ENCODE measurements at places on chromosomes 1 and 21.

DNA sequence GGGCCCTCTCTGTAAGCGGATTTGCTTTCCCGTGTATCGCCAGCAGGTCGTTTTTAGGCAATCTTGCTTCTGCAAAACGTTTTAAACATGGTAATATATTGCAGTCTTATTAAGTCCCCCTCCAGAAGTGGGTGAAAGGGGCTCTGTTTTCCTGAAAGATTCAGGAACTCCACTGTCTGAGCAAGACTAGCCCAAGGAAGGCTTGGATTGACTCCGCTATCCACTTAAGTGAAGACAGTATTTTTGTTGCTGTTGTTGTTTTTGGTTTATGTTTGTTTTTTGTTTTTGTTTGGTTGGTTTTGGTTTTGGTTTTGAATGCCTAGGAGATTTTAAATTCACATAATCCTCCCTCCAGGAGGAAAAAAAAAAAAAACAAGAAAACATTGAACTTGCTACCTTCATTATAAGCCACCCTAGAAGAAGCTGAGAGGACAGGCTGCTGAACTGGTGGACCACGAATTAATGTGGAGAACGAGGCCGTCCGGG is 29.1 kb upstream of the NFIA start:
- no peak for DNase-seq

GRCh38 chr1:61077676-61078541 is 4.5 kb upstream of the NFIA start:
- DNase-seq, result peak; percentile 100

DNA sequence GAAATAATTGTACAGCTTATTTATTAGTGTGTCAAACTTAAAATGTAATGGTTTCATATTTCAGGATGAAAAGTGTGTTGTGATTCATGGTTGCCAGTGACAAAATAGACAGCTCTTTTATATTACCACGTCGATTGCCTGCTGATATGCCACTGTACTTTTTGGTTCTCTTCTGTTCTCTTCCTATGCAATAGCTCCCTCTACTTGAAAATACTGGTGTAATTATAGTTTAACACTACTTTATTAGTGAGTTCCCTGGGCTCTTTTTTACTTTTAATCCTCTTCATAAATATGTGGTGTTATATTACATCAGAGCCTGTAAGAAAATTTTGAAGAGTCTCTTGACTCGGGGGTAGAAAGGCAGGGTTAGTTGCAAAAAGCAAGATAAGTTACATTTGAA is 111.3 kb downstream of the PATJ start:
- DNase-seq, result peak; percentile 50

DNA sequence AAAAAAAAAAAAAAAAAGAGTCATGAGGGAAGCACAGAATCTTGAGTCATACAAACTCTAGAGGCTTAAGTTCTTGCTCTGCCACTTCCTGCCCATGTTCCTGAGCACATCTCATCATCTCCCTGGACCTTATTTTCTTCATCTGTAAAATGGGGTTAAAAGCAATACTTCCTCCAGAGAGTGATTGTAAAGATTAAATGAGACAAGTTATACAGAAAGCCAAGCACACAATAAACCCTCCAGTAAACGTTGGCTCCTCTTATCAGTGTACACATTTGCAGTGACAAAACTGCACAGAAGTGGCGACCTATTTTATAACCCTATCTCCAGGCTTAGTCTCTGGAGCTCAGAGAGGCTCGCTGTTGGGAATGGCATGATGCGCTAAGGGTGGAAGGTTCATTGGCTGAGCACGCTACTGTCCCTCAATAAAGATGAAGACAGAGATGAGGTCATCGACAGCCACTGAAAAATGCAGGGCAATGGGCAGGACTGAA is 82.1 kb downstream of the RRAGC start:
- DNase-seq, result no peak

DNA sequence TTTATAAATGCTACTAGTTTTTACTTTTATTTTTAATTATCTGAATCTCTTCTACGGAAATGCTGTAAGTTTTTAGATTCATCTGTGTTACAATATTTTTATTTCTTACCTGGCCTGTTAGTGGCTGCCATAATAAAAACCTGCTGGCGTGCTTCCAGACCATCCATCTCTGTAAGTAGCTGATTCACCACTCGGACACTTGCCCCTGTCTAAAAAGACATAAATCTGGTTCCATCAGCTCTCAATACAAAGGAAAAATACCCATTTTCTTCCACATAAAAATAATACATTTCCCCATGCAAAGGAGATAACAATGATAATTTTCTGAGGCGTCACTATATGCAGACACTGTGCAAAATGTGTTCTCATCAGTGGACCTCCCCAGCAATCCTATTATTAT is 62.0 kb downstream of the NVL start:
- no peak for DNase-seq

- no peak for DNase-seq
Observed at GRCh38 chr1:110235181-110235833, 25.2 kb downstream of the KCNC4 start.

DNA sequence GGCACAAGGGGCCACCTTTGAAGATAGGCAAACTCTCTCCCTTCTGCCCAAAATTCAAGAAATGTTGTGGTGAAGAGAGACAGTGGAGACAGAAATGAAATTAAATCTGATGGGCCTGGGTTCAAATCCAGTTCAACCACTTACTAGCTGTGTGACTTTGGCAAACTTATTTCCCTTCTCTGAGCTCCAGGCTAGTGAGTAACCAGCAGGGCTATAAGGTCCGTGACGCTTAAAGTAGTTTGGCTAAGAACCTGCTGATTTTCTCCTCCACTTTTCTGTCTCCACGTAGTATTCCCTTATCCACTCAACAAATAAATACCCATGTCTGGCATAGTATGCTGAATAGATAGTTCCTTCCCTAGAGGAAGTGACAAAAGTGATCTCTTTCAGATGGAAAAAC is 1.9 kb downstream of the SLC2A1 start:
- DNase-seq, result no peak

DNA sequence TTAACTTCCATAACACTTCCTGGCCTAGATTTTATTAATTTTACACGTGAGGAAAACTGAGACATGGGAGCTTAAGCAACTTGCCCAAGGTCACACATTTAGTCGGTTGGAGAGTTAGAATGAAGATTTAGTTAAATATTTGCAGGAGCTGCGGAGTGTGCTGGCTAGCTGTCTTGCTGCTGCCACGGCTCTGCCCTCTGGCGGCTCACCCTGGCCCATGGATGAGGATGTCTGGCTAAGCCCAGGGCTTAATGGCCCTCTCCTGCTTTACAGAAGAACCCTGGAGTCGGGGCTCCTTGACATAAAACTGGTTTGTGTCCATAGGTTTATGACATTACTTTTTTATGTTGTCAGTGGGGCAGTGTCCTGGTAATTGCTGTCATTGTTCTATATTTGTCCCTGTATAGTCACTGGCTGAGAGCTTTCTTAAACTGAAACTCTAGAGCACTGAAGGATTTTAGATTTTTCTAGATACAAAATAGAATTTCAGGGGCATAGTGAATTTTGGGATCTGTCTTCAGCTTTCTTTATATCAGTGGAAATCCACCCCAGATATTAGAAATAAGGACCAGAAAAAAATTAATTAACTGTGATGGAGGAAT is 88.9 kb upstream of the WLS start:
- no peak for DNase-seq

DNA sequence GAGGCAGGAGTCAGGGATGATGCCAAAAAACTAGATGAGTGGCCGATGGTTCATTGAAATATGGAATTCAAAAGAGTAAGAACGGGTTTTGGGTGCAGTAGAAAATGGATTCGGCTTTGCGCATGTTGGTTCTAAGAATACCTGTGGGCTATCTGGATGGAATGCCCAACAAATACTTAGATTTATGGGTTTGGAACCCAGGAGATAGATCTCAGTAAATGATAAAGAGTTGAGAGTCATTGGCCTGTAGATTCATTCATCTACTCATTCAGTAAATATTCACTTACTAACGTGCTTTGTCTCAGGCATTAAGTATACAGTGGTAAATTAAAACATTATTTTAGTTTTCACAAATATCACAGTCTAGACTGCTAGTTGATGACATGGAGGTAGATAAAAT is 247.7 kb downstream of the NFIA start:
- no peak for DNase-seq

DNA sequence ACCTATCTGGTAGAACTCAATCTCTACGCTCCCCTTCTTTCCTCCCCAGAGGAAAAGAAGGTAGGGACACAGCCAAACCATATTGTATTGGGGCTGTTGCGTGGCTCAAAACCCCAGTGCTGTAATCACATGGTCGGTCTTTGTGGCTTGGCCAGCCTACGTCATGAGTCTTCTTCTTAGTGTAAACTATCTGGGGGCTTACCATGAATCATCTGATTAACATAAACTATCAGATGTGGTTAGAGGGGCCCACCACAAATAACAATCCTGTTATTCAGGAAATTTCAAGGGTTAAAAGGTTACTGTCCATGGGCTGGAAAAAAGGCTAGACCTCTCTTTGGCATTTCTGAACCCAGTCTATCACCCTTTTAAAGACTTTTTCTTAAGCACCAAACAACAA is 49.5 kb upstream of the GPR52 start:
- DNase-seq, result peak; percentile 69

GRCh38 chr1:204319462-204319861 is 40.3 kb downstream of the PLEKHA6 start:
- DNase-seq, result peak; percentile 90

DNA sequence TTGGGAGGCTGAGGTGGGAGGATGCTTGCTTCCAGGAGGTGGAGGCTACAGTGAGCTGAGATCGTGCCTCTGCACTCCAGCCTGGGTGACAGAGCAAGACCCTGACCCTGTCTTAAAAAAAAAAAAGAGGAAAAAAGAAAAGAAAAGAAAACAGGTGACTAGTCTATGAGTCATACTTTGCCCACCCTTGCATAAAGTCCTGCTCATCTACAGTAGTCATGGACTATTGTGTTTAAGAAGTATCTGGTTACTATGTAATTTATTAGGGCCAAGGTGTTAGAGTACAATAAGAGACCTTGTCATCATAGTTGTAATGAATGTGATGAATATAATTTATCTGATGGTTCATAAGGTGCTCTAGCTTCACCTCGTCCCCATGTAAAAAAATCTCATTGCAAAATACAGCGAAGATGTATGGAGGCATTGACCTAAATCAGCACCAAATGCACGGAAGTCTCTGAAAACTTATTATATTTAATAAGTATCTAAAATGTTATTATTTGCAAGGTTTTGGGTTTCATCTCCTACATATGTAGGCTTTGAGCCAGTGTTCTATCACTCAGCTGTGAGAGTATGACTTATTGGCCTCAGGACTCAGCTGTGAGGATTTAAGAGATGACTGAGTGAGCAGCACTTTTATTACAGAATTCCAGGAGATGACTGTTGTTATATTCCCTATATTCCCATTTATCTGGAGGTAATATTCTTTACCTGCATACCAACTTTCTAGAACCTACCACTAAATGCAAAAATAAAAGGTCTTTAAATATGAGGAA is 19.9 kb upstream of the KCNJ6 start:
- DNase-seq, result no peak

- DNase-seq, result no peak
Observed at GRCh38 chr21:45617021-45617921, 26.3 kb upstream of the PCBP3 start.

GRCh38 chr1:58717979-58718378 is 18.1 kb upstream of the MYSM1 start:
- no peak for DNase-seq

DNA sequence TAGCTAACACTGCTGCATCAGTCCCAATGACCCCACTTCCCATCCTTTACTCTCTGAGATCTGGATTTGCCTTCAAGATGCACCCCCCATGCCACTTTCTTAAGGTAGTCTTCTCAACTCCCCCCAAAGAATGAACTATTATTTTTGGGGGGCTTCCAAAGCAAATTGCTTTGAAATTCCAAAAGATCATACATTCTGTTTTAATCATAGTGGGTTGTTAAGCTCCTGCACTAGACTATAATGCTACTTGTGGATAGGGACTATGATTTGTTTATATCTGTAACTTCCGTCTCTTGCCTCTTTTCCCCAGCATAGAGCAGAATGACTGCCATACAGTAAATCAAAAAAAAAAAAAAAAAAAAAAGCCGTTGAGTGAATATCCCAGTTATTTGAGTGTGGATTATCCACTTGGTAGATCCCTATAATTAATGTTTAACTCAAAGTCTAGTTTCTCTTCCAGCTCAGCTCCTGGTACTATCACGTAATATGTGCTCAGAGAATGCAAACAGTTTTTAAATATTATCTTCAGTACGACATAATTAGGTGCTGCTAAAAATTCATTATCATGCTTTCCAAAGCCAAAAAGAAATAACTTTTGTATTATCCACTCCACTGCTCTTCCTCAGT is 26.9 kb downstream of the KIRREL1 start:
- no peak for DNase-seq

DNA sequence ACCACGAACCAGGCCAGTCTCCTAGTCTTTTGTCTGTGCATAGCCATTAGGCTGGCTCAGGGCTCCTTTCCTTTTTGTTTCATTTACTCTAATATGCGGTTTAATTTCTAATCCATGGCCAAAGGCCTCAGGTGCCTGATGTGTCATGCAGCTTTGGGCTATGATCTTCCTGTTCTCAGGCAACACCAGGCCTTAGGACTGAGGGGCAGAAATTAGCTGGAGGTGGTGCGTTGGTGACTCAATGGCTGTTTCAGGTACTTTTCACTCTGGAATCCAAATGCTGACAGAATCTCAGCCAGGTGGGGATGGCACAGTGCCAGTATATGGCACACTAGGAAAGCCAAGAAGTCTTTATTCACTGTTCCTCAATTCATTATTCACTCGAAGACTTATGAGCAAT is 105.3 kb downstream of the CACNA1E start:
- DNase-seq, result no peak

- DNase-seq, result no peak
Observed at GRCh38 chr1:15538771-15539170, 12.1 kb downstream of the DNAJC16 start.

Data from fibroblast of mammary gland (primary cell).